ENCODE measurements at places on chromosomes 6 and 20.

- DNase-seq = no peak
These were observed 76.5 kb downstream of the EFHC1 start for GRCh38 chr6:52496631-52497030.

DNA sequence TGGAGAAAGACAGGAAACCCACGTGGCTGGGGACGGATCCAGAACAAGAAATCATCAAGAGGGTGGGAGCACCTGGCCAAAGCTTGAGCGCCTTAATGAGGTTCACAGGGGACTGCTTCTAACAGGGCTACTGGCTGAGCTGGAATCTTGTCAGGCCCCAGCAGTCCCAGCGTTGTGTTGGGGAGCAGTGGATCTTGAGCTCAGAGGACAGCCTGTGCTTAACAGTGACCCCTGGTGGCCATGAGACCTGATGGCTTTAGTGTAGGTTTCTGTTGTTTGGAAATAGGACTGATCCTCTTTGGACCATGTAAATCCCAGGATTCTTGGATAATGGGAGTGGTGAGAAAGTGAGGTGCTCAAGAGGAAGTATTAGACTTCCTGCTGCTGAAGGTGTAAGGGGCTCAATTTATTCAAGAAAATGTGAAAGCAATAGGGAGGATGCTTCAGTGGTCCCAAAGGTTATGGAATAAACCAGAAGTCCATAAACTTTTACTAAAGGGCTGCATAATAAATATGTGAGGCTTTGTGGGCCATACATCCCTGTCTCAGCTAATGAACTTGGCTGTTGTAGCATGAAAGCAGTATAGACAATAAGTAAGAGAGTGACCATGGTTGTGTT lies 216.2 kb downstream of the NFATC2 start:
- no peak for DNase-seq

DNA sequence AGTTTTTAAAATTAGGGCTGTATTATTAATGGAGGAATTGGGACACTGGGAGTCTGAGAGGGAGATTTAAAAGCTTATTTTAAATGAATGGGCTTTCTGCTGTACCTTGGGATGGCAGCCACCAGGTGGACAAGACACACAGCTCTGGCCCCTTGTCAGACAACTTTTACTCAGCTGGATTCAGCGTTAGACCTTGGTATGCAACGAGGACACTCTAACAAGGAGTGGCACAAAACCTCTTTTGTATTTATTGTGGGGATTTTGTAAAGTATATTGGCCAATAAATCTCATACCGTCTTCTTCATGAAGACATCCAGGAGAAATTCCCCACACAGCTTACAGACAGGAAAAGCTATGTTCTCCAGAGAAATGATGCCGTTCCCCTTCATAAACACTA lies 105.7 kb downstream of the LCA5 start:
- DNase-seq = no peak

GRCh38 chr6:2766767-2767656 lies 1.8 kb downstream of the WRNIP1 start:
- DNase-seq = no peak

DNA sequence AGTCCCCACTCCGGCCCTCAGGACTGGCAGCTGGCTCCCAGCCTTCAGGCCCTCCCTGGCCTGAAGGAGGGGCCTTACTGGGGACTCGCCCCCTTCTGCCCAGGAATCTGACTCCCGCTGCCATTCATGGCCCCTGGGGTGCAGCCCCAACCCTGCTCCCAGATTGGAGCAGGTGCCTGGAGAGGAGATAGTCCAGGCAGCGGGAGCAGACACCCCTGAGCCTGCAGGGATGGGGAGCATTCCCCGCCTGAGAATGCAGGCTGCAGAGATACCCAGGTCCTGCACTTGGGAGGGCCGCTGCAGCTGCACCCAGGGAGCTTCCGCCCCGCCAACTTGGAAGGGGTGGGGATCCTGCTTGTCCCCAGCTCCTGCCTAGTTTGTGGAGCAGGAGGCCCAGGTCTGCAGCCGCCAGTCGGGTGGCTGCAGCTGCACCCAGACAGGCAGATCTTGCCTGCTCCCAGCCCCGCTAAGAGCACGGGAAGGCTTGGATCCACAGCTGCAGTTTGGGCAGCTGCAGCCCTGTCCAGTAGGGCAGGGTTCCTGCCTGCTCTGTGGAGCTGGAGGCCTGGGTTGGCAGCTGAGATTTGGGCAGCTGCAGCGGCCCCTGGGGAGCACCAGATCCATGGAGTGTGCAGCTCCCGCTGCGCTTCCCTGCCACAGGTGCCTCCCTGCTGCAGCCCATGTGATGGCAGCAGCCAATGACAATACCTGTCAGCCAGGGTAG lies 5.2 kb downstream of the GTSF1L start:
- DNase-seq = no peak

DNA sequence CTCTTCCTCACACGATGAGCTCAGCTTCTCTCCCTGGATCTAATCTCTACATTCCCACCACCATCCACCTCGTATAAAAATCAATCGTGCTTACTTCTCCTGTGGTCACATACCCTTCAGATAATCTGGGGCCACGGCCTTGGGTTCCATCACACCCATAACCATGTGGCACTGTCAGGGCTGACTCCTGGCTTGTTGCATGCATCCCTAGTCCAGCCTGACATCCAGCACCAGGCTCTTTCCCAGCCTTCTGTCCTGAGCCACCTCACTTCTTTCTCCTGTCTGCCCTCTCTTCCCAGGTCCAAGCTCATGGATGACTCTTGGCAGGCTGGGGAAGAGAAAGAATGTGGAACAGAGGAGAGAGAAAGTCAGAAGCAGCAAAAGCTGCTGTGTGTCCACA lies 199.8 kb downstream of the BACH2 start:
- no peak for DNase-seq

GRCh38 chr6:111617149-111617548 lies 11.5 kb upstream of the TRAF3IP2 start:
- DNase-seq = no peak

- no peak for DNase-seq
These were observed 2.2 kb downstream of the SLC13A3 start for GRCh38 chr20:46648903-46649649.

GRCh38 chr20:10537850-10538480 lies 102.9 kb downstream of the SLX4IP start:
- DNase-seq = no peak

- DNase-seq = no peak
These were observed 23.0 kb downstream of the PHACTR3 start for GRCh38 chr20:59627298-59627697.

DNA sequence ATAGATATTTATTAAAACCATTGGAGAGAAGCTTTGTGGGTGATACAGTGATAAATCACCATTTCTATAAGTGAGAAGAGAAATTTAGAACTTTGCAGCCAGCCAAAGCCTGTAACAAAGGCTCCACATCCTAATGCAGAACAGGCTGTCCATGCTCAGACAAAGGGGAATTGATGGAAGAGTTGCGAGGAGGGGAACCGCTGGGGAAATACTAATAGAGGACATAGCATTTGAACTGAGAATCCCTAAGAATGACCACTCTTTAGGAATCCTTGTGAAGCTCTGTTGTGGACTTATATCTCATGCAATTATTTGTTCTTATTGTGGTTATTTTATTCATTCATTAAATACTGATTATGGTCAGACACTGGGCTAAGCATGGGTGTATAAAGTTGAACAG lies 167.8 kb downstream of the PHF3 start:
- DNase-seq = no peak

GRCh38 chr6:10407018-10407673 lies 7.7 kb downstream of the TFAP2A start:
- DNase-seq = no peak

GRCh38 chr6:24581084-24581669 lies 64.8 kb downstream of the KIAA0319 start:
- peak; percentile 83 for DNase-seq

GRCh38 chr20:60137657-60138245 lies 179.5 kb downstream of the CDH26 start:
- no peak for DNase-seq

GRCh38 chr6:37915463-37915862 lies 95.9 kb downstream of the ZFAND3 start:
- no peak for DNase-seq

All from CD8-positive, alpha-beta T cell (primary cell).